ENCODE measurements at places on chromosomes 12 and 14.

DNA sequence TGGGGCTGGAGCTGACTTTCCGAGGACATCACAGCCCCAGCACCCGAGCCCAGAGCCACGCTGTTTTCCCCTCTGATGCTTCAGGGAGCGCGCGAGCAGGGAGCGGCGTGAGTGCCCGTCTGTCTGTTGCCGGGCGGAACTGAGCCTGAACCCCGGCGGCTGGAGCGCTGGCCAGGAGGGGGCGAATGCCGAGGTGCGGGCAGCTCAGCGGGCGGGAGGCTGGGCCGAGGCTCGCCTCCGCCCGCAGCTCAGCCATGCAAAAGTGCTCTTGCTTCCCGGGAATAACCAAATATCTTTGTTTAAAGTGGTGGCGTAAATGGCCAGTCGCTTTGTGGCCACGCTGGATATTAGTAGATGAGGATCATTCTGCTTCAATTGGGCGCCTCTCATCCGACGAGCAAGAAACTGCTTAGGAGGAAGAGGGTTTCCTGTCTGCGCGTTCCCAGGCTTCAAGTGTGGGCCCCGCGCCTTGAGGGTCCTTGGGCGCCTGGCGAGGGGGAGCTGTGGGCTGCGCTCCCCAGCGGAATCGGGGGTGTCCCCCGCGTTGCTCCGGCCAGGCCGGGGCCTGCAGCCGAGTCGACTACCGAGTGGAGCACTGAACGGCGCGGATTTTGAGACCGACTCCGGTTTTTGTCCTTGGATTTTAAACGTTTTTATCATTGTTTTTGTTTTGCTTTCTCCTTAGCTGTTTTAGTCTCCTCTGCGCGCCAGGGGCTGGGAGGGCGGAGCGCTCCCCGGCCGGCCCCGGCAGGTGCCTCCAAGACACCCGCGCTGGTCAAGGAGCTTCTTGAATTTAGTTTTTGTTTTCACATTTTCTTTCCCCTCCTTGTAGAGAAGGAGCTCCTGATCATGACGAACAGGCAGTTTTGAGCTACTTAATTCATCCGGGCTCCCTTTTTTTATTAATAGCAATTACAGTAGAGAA is 831 bp upstream of the NKX2-1 start:
- DNase-seq = no peak

DNA sequence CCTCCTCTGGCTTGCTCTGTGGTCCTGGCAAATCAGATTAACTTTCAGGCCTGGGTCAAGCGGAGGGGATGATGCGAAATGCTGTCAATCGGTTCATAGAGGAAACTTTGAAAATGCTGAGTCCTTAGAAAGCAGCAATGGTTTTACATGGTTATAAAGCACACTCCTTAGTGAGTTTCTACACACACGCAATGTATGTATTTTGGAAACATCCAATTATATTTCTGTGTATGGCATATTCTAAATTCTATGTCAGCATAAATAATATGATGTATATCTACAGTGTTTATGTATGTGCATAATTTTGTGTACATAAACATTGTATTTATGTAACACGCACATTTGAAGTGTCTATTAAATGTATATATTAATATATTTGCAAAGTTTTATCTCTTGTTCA is 118.0 kb upstream of the ARID2 start:
- no peak for DNase-seq

DNA sequence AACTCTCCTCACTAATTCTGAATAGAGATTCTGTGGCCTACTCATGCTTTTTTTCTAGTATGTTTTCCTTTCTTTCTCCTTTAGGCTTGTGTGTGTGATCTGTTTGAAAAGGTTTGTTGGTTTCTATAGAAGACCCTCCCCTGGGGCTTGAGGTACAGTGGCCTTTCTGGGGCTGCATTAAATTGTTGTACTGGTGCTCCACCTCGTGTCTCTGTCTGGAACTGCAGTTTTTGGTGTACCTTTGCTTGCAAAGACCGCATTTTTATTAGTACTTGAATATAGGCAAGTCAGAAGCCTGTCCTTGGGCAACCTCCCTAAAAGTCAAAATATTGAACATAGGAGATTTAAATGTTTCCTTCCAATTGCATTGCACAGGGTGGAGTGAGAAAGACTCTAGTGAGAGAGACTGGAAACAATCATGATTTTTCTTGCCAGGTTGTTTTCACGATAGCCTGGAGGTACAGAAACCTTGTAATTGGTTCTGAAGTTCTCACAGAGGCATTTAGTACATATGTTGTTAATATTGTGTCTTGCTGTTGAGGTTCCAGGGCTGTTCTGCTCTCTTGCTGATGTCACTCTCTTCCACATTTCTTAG is 39.0 kb downstream of the SLCO1B1 start:
- peak; percentile 31 for DNase-seq

- DNase-seq = no peak
Observed at GRCh38 chr12:22935501-22935900, 310.5 kb downstream of the ETNK1 start.

GRCh38 chr12:130307859-130308258 is 29.8 kb upstream of the PIWIL1 start:
- DNase-seq = no peak

GRCh38 chr12:53338017-53338416 is 1.9 kb upstream of the SP7 start:
- no peak for DNase-seq

- DNase-seq = no peak
Observed at GRCh38 chr14:91964724-91965123, 17.2 kb upstream of the FBLN5 start.

DNA sequence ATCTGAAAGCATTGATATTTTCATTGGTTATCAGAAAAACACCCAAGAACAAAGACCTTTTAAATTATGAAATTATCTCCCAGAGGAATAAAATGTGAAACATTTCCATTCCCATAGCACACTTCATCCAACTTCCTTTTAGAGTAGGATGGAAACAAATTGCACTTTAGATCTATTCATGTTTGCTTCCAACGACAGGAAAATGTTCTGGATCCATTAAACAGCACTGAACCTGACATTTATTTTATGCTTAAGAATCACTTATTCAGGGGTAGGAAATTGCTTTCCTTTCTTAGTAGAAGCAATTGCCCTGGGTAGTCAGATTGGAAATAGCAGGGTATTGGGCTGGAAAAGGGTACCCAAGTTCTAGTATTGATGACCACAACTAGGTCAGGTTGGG is 28.8 kb upstream of the PTGDR start:
- DNase-seq = no peak

DNA sequence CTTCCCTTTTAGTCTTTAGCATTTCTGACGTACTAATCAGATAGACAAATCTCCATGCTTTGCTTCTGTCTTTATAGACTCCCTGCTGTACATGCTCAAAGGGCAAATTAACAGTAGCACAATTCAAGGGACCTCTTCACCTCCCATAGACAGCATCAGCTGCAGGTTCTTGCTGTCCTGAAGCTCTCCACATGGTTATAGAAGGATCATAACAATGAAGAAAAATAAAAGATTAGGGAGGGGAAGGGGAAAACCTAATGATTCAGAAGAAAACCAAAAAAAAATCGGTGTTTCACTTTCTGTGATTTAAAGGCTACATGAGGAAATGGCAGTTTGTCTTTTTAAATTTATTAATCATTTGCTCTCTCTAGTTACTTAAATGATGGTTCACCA is 155.5 kb downstream of the PTCSC3 start:
- DNase-seq = no peak

- DNase-seq = peak; percentile 38
Observed at GRCh38 chr14:96245710-96246538, 10.1 kb upstream of the BDKRB1 start.

DNA sequence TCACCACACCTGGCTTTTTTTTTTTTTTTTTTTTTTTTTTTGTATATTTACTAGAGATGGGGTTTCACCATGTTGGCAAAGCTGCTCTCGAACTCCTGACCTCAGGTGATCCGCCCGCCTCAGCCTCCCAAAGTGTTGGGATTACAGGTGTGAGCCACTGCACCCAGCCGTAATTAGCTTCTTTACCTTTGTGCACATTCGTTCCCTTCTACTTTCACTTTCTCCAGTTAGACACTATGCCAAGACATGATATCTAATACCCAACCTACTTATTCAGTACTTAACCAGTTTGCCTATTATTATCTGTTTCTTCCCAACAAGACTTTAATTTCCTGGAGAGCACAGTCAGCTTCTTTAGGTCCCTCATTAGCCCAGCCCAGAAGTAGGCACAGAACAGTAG is 5.3 kb downstream of the STYK1 start:
- no peak for DNase-seq

DNA sequence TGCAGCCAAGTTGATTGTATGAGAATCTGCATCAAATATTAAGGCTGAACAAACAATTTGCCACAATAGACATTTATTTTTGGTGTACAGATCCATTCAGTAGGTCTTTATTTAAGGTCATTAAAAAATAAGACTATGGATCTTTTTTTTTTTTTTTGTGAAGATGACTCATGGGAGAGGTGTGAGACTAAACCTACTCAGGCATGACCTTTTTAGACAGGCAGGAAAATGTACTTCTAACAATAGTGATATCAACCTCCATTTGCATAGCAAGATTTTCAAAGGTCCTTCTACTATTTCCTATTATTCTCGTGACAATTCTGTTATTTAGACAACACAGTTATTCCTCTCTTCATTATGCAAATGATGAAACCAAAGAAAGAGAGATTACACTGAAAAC is 39.9 kb upstream of the PTPRR start:
- DNase-seq = peak; percentile 61

- peak; percentile 65 for DNase-seq
Observed at GRCh38 chr14:81453166-81453766, 53.1 kb upstream of the STON2 start.

- no peak for DNase-seq
Observed at GRCh38 chr14:59213368-59214315, 25.2 kb downstream of the DAAM1 start.

DNA sequence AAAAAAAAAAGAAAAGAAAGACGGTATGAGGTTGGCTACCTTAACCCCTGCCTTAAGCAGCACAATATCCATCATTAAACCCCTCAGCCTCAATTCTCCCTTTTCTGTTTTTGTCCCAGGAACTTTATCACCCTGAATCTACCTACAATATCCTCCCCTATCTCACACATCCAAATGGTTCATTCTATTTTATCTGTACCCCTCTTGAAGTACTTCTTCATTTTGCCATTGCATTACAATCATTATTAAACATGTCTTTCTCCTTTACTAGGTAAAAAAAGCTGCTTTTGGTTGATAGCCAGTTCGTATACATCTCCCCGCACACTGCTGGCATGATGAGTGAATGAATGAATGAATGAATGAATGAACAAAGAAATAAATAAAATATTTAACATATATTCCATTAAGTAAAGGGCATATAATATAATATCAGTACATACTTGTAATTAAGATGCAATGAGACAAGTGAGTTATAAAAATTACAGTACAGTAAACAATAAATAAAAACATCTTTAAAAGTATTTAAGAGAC is 364 bp upstream of the GPR65 start:
- DNase-seq = no peak

DNA sequence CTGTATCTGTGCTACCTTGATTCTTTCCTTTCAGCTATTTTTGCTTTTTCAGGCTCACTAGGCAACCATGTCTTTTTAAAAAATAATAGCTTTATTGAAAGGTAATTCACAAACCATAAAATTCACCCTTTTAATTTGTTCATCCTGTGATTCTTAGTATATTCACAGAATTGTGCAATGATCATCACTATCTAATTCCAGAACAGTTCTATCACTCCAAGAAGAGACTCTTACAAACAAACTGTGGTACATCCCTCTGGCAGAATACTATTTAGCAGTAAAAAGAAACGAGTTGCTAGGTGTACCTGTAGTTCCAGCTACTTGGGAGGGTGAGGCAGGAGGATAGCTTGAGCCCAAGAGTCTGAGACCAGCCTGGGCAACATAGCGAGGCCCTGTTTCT is 14.8 kb downstream of the CREBL2 start:
- no peak for DNase-seq

GRCh38 chr12:65993173-65993572 is 137.4 kb downstream of the LLPH start:
- no peak for DNase-seq

GRCh38 chr12:44357494-44357893 is 518.6 kb downstream of the NELL2 start:
- peak; percentile 90 for DNase-seq

GRCh38 chr14:104432611-104433231 is 146.8 kb upstream of the C14orf180 start:
- no peak for DNase-seq

DNA sequence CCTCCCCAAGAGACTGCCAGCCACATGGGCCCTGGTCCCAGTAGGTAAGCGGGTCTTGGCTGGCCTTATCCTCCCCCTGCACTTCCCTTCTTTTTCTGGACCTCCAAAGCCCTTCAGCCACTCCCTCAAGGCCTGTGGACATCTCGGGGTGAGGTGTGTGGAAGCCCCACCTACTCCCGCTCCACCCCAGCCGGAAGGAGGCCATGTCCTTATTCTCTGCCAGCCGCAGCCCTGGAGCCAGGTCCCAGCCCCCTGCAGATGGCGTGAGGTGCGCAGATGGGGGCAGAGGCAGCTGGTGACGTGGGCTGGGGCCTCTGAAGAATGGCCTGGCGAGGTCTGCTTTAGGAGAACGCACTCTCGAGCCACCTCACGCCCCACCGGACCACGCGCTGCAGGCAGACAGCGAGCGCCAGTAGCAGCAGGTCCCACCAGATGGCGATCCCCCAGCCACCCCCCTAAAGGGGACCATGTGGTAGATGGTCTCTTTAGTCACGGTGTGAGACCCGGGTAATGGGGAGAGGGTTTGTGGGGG is 167.1 kb downstream of the TSPAN9 start:
- DNase-seq = no peak

GRCh38 chr14:61925043-61925442 is 162.8 kb downstream of the SNAPC1 start:
- DNase-seq = peak; percentile 93

- DNase-seq = no peak
Observed at GRCh38 chr14:85475113-85475512, 54.8 kb upstream of the FLRT2 start.

DNA sequence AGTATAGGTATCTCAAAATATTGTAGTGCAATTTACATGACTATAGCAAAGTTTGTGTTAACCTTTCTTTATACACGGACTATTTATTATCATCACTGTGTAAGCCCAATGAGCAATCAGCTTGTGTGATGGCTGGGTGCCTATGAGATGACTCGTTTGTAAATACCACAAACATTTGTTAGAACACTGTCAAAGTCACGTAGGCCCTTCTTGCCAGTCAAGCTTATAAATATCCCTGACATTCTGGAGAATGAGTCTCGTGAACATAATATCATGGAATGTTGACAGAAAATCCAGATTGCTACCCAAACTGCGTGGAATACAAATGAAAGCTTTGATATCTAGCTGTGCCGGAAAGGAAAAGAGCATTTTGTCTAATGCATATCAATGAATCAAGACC is 648.3 kb upstream of the MDGA2 start:
- DNase-seq = peak; percentile 89

All from renal cortical epithelial cell (primary cell).